T-cell (primary cell): ENCODE measurements at places on chromosomes 11 and 22. TPM values are rescaled to one million over a fixed set of nuclear protein-coding genes. Genes with fewer than 3 reads are reported as not detected.

Gene SAMM50
- total RNA-seq: 35.3 TPM

Gene STIM1
- 87.6 TPM for total RNA-seq

Gene SSTR3
- total RNA-seq: 5.3 TPM

Gene F2
- 0.46 TPM for total RNA-seq

DNA sequence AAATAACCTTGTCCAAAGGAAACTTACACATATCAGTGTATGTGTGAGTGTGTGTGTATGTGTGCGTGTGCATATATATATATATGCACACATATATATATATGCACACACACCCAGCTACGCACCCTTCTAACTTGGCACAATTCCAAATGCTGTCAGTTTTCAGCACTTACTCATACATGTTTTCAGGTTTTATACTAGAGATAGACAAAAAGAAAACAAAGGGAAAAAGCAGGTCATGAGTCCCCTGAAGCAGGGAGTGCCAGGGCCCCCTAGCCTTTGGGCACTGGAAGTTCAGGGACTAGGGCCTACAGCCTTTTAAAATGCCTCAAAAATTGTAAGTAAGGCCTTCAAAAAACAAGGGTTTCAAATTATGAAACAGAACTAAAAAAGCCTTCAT lies 265.4 kb downstream of the CADM1 start:
- DNase-seq: no peak
